Activated T-helper 17 cell treated with anti-CD3 and anti-CD28 coated beads, Interleukin-2, amount 50 U/mL, for 72 hours (primary cell): ENCODE measurements at places on chromosomes 12 and 14. TPM values are rescaled to one million over a fixed set of nuclear protein-coding genes. Genes with fewer than 3 reads are reported as not detected.

DNA sequence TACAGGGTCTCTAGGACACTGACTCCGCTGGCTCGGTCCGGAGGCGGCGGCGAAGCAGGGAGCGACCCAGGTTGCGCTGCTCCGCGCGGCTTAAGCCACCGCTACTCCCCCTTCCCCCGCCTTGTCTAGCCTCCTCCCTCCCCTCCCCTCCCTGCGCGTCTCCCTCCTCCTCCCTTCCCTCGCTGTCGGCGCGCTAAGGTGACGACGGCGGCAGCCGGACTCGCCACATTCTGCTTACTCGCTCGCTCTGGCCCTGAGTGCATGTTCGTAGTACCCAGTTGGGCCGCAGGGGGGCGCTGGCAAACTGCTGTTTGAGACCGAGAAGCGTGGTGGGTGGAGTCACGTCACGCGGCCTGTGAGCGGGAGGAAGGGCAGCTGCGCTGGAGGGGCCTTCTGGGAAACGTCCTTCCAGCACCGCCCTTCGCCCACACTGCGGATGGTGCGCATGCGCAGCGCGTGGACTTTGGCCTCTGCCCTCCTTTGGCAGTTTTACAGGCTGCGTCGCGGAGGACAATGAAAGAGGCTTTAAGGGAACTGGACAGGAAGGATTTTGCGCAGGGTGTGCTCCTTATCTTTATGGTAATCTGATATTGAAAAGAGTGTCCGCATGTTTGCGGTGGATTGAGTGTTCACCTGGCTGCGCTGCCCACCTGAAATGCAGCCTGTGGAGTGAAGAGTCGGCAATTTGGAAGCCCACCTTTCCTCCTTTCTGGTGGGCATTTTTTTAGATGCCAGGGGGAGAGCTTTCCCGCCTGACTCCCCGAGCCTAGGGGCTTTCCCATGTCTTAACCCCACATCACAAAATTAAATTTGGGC, at the start of gene SCAF11:
Gene SCAF11 (minus strand): TSS at position 107 of the 816 bp plus-strand sequence. CDS start 26,407 bp downstream, outside the sequence.
- ATAC-seq = peak; percentile 86

GRCh38 chr12:109518820-109519665, 41.6 kb downstream of the UBE3B start:
- ATAC-seq = peak; percentile 40

DNA sequence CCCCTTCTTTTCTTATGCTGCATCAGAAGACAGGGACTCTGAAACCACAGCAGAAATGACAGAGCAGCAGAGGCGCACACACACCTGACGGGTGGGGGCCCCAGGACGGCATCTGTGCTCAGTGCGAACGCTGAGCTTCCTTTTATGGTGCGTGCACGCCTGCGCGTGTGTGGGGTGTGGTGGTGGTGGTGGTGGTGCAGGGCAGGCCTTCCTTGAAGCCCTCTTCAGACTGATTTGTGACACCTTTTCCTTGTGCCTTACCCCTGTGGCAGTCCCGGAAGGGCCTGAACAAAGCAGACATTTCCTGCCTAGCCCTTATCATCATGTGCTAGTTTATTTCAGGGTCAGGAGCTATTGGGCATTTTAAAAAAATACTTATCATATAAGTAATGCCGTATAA, 75.7 kb downstream of the TSPAN9 start:
- peak; percentile 37 for ATAC-seq

- ATAC-seq = no peak
Observed at GRCh38 chr14:86129426-86129825, 599.5 kb downstream of the FLRT2 start.

EPYC gene
- not detected for total RNA-seq

GRCh38 chr12:94042321-94042720, 106.1 kb upstream of the PLXNC1 start:
- no peak for ATAC-seq

GRCh38 chr12:110683888-110684287, 5.0 kb downstream of the HVCN1 start:
- ATAC-seq = no peak

DNA sequence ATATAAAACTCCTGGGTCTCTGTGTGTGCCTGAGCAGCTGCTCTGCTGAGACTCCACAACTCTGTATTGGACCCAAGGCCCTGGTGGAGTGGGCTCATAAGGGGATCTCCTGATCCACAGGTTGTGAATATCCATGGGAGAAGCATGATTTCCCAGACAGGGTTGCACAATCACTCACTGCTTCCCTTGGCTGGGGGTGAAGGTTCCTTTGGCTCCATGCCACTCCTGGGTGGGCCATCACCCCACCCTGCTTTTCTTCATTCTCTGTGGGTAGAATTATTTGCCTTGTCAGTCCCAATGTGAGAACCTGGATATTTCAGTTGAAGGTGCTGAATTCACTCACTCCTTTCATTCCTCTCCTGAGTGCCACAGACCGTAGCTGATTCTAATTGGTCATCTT, 205.2 kb upstream of the TMEM260 start:
- ATAC-seq = no peak

RFLNA gene
- total RNA-seq = not detected

- no peak for ATAC-seq
Observed at GRCh38 chr12:124159655-124160054, 135.2 kb upstream of the RFLNA start.

PPFIA2 gene
- total RNA-seq = not detected

- ATAC-seq = no peak
Observed at GRCh38 chr14:93720076-93720815, 68.0 kb downstream of the PRIMA1 start.

GRCh38 chr14:68819260-68819691, 26.4 kb upstream of the ZFP36L1 start:
- ATAC-seq = peak; percentile 39

TAS2R31 gene
- 8.0 TPM for total RNA-seq

DNA sequence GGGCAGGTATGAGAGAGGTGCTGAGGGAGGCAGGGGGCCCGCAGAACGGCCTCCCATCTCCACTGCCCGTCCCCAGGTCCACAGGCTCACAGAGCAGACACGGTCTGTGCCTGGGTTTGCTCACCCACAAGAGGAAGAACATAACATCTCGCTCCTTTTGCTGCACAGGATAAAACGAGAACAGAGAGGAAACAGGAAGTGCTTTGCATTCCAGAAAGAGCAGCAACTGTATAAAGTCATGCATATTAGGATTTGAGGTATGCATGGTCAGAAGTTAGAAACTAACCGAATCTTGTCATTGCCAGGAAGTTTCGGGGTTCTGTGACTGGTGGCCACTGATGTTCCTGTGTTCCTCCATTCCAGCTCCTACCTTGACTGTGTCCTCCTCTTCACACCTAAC, 25.0 kb downstream of the NTF3 start:
- ATAC-seq = no peak
